Activated naive CD8-positive, alpha-beta T cell treated with anti-CD3 and anti-CD28 coated beads, Interleukin-2, amount 50 U/mL, for 16 hours (primary cell): ENCODE measurements at places on chromosomes 12 and 14.

- no peak for DNase-seq
Measured at GRCh38 chr14:77025744-77026165, 2.8 kb downstream of the IRF2BPL start.

DNA sequence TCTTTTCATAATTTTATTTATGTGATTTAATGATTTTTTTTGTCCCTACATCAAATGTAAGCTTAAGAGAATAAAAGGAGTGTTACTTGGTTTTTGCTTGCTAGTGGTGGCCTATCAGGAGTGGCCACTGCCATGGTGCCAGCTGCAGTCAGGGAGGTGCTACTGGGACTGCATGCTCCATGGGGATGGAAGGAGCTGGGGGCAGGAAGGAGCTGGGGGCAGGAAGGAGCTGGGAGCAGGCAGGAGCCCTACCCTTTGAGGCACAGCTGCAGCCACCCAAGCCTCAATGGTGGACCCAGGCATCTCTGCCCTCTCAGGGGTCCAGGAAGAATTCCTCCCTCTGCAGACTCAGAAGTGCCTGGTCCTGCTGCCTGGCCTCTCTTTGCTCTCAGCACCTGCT, 796.0 kb downstream of the SLC16A7 start:
- DNase-seq: no peak

GRCh38 chr12:109888179-109889020, 8.1 kb upstream of the GLTP start:
- no peak for DNase-seq

- no peak for DNase-seq
Measured at GRCh38 chr14:89252887-89253532, 164.0 kb downstream of the FOXN3 start.

DNA sequence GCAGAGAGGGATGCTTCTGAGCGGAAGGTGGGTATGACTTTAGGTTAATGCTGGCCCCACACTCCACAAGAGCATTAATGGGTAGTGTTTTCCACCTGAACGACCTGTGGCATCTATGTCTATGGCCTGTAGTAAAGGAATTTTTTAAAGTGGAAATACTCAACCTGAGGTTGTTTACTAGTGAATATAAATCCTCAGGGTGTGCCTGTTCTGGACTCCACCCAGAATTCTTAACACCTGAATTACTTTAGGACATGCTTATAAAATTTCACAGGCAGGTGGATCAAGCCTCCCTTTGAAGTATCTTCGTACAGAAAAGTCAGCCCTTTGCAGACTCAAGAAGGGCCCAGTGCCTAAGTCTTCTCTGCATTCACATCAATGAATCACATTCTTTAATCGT, 196.1 kb downstream of the ESR2 start:
- DNase-seq: no peak

DNA sequence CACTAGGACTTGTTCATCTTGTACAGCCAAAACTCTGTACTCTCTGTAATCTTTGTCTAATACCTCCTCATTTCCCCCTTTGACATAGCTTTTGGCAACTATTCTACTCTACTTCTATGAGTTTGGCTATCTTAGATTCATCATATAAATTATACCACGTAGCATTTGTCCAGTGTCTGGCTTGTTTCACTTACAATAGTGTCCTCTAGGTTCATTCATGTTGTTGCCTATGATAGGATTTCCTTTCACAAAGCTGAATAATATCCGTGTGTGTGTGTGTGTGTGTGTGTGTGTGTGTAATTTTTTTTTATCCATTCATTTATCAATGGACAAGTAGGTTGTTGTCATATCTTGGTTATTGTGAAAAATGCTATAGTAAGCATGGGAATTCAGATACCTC, 209.5 kb downstream of the KCNC2 start:
- DNase-seq: no peak

- no peak for DNase-seq
Measured at GRCh38 chr14:58078068-58078467, 73.9 kb downstream of the ARMH4 start.

- no peak for DNase-seq
Measured at GRCh38 chr12:108526482-108527165, 11.5 kb downstream of the FICD start.

- DNase-seq: no peak
Measured at GRCh38 chr12:68514807-68515411, 95.8 kb upstream of the RAP1B start.

- no peak for DNase-seq
Measured at GRCh38 chr12:101729842-101730241, 9.4 kb downstream of the SYCP3 start.

GRCh38 chr12:67816269-67816668, 167.7 kb downstream of the DYRK2 start:
- no peak for DNase-seq

DNA sequence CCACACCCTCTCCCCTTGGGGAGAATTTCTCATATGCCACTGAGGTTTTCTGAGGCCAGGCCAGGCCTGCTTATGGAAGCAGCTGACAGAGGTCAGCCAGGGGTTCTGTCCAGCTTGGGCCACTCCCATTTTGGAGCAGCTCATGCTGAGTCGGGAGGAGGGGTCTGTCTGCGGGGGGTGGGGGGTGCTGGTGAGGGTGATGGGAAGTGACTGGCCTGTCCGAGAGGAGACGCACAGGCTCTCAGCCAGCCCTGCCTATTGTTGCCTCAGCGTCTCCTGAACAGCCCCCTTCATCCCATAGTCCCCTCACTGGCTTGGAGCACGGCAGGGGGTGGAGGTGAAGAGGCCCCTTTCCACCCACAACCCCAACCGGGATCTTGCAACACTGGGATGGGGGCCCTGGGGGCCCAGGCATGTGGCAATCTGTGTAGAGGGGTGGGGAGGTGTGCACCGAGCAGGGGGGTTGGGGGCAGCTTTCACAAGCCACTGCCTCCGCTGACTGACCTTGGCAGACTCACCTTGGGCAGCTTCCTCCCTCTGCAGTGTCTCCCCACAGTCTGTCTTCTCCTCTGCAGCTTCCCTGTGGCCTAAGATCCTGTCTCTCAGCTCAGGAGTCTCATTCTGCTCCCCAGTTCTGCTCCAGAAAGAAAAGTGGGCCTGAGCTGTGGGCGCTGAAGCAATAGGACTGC, 5.5 kb downstream of the CEBPE start:
- no peak for DNase-seq

DNA sequence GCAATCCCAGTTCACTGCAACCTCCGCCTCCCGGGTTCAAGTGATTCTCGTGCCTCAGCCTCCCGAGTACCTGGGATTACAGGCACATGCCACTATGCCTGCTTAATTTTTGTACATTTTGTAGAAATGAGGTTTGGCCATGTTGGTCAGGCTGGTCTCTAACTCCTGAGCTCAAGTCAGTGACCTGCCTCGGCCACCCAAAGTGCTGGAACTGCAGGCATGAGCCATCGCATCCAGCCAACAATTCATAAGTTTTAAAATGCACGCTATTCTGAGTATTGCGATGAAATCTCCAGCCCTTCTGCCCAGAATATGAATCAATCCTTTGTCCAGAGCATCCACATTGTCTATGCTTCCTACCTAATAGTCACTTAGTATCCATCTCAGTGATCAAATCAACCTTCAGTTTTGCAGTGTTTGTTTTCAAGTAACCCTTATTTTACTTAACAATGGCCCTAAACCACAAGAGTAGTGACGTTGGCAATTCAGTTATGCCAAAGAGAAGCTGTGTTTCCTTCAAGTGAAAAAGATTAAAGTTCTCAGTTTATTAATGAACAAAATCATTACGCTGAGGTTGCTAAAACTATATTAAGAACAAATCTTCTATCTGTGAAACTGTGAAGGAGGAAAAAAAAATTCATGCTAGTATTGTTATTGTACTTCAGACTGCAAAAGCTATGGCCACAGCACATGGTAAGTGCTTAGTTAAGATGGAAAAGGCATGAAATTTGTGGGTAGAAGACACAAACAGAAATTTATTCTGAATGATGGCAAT, 11.0 kb downstream of the GCH1 start:
- DNase-seq: no peak

DNA sequence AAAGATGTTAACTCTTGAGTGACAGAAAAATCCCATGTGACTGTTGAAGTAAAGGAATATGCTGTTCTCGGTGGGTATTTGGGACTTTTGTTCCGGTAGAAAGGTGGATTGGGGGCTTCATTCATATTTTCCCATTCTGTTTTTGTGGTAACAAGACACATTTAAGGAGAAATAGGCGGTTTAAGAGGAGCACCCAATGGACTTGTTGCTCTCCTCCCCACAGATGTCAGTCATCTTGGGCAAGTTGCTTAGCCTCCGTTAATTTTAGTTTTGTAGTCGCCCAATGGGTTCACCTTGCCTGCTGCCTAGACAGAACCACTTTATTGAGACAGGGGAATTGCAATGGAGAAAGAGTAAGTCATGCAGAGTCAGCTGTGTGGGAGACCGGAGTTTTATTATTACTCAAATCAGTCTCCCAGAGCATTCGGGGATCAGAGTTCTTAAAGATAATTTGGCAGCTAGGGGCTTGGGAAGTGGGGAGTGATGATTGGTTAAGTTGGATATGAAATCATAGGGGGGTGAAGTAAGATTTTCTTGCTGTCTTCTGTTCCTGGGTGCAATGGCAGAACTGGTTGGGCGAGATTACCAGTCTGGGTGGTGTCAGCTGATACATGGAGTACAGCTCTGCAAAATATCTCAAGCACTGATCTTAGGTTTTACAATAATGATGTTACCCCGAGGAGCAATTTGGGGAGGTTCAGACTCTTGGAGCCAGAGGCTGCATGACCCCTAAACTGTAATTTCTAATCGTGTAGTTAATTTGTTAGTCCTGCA, 50.3 kb downstream of the SLC38A1 start:
- no peak for DNase-seq

GRCh38 chr12:79827484-79827883, 107.4 kb downstream of the PPP1R12A start:
- DNase-seq: no peak

GRCh38 chr12:51388846-51389245, 2.4 kb downstream of the GALNT6 start:
- no peak for DNase-seq

DNA sequence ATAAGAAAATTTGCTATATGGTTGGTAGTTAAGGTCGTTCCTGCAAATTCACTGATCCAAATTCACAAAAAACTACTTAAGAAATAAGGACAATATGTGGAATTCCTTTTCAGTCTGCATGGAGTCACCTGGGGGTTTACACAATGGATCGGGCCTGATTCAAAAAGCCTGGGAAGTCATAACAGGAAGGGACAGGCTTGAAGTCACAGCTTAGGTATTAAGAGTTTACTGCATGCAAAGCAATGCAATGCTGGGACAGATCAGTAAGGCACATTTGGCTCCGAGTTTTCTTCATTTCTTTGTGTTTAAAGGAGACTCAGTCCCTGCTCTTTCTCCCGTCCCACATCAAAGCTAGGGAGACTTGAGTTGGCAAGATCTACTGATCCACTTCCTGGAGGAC, 153.3 kb downstream of the NTF3 start:
- DNase-seq: no peak

DNA sequence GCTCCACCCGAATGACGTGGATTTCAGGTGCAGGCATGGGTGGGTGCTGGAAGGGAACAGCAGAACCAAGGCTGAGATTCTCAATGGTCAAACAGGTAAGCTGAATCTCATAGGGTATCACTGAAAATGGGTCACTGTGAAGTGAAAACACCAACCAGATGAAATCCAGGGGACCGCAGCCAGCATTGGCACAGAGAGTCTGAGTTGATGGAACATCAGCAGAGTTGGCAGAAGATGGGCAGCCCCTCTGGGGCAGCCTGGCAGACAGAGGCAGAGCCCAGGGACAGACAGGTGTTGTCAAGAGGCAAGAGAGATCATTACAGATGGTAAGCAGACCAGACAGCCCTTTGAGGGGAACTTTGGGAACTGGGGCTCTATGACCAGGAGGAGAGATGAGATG, 48.0 kb downstream of the ACTN1 start:
- DNase-seq: no peak

DNA sequence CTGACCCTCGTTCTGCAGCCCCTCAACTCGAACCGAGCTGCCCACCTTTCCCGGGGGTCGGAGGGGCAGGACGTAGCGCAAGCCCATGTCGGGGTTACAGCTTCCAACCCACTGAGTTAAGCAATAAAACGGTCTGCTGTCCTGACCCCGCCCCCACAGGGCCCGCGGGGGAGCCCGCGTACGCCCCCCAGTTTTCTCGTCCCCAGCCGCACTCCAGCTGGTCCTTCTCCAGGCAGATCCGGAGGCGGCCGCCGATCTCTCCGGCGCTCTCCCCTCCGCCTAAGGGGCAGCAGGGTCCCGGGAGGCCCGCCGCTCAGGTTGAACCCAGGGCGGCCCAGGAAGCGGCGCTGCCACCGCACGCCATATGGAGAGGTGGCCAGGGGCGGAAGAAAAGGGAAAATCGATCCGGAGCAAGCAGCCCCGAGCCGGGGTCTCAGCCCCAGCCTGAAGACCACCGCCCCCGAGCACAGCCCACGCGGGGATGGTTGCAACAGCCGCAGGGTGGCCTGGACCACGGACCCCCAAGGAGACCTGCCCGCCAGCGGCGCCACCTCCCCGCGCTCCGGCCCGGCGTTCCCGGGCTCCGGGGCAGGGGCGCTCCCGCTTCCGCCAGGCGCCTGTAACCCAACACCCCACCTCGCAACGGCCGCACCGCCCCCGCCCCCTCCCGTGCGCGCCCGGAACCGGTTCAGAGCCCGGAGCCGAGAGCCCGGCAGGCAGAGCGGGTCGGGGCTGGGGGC, 760 bp downstream of the ACTN1 start:
- DNase-seq: peak; percentile 15
